Stimulated activated CD4-positive, alpha-beta T cell treated with anti-CD3 and anti-CD28 coated beads, Interleukin-2, amount 100 ng/mL, for 48 hours (primary cell): ENCODE measurements at places on chromosomes 3 and 15.
A peak's percentile ranks its signal among the peaks of the same experiment; 100 is the strongest.

DNA sequence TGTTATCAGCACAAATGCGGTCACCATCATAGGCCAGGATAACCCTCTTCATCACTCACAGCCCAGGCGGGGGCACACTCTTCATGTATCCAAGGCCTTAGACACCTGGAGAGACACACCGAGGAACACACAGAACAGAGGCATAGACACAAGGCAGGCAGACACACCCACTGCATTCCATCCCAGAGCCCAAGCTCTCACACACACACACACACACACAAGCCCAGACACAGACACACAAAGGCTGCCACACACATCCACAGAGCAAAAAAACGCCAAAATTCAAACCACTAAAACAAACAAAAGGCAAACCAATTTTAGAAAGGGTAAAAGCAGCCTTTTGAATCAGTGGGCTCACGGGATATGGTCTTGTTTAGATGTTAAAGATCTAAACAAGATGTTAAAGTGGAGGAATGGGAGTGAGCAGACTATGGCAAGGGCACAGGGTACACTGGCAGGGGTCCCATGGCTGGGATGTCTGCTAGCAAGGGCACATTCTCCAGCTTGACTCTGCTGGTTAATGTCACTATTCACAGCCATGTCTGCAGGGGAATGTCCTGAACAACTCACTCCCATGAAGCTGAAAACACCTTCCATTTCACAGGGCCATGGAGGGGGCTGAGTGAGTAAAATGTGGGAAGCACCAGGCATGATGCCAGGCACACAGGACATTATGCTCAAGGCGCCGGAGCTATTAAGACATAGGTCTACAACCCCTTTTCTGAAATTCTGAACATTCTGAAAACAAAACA, 14.9 kb upstream of the CRABP1 start:
- DNase-seq = no peak

GRCh38 chr3:183381179-183381578, 47.2 kb downstream of the MCF2L2 start:
- no peak for DNase-seq

DNA sequence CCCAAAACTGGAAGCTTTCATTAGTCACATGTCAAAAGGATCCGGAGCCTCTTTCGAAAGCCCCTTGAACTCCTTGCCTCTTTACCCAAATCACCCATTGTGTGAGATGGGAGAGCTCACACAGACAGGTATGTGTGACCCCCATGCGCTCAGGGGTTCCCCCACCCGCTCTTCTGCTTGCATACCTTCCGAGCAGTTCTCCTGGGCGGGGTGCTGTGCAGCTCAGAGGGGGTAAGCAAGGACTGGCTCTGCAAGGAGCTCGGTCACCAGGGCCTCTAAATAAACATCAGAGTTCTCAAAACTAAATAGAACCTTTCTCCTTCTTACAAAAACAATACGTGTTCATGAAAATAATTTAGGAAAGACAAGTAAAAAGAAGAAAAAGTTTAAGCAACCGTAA, 55.7 kb downstream of the PXYLP1 start:
- DNase-seq = no peak

DNA sequence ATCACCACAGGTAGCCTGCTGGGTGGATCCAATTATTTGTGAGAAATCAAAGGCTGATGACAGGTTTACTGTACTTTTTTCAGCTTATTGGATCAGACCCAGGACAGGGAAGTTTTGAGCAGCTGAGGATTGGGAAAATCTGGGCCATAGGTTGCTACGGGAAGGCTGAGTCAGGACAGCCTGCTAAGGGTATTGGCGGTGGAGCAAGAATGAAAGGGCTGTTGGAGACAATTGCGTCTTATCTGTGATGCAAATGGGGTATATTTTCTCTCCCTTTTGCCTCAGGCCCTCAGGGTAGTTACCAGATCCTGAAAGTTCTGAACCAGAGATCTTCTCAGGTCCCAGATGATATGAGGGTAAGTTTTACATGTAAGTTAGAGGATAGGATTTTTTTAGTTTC, 317.7 kb downstream of the EDEM1 start:
- no peak for DNase-seq

- DNase-seq = no peak
These were observed 19.7 kb downstream of the ITGA11 start for GRCh38 chr15:68412218-68412617.

DNA sequence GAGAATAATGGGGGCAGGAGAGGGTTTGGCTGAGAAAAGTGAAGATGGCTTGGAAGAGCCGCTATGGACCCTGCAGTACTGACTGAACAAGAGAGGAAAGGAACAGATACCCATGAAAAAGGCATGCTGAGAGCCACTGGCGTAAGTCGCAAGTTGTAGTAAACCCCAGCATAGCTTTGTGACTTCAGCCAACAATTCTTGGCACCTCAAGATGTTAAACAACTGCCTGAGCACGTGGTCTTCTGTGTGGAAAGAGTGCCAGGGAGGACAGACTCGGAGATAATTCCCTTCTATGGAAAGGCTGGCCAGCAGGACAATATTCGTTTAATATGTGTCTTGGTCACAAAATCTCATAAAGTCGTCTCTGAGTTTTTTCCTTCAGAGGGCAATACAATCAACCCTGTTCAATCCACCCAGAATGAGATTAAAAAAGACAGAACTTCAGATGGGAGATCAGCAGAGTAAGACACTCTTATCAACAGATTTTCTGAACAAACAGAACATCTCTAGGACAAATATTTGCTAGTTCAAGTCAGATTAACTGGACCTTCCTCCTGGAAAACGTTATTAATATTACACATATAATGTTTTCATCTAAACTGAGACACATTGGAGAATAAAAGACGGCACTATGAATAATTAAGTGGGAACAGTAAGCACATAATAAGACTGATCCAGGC, 49.2 kb downstream of the NEK10 start:
- DNase-seq = no peak

GRCh38 chr3:62556121-62556815, 182.9 kb upstream of the FEZF2 start:
- no peak for DNase-seq

DNA sequence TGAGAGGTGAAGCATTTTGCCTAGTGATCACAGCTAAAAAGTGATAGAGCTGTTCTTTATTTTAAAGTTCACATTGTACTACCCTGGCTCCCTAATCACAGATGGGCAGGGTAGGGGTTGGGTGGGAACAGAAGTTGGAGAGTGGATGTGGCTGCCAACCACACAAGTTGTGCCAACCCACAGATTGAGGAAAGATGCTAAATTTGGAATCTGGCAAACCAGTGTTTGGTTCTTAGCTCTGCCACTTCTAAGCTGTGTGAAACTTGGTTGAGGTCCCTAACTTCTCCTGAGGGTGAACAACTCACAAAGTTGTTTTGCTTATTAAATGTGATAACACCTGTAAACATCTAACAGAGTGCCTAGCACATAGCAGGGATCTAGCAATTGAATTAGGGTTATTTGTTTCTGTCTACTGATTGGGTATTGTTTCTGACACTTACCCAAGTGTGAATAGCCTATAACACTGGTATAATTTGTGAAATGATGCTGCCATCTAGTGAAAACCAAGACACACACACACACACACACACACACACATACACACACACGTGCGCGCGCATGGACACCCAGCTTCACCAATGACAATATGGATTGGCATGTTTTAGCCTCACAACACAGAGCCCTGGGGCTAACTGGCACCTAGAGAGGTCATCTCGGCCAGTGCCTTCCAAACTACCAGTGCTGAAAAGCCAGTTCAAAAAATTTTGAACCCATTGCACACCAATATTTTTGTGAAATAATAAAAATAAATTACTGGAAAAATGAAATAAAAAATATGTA, 25.3 kb downstream of the ADGRG7 start:
- peak; percentile 15 for DNase-seq

DNA sequence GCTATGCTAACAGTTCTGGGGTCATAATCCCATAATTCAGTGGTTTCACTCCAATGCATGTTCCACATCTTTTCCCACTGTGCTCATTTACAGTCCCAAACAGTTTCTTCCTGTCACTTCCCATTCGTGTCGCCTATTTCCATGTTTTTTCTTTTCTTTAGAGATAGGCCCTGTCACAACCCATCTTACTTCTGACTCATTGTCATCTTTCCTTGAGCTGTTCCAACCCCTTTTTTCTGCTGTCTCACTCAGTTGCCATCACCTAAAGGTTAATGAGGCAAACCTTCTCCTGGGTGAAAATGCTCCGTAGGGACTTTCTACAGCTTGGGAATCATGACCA, 814.5 kb downstream of the VGLL3 start:
- DNase-seq = no peak

- DNase-seq = peak; percentile 70
These were observed 28.3 kb downstream of the GOLGA6A start for GRCh38 chr15:74053941-74054529.

GRCh38 chr15:70875001-70875782, 17.0 kb downstream of the THAP10 start:
- no peak for DNase-seq

GRCh38 chr3:182500289-182500688, 293.0 kb upstream of the ATP11B start:
- no peak for DNase-seq

DNA sequence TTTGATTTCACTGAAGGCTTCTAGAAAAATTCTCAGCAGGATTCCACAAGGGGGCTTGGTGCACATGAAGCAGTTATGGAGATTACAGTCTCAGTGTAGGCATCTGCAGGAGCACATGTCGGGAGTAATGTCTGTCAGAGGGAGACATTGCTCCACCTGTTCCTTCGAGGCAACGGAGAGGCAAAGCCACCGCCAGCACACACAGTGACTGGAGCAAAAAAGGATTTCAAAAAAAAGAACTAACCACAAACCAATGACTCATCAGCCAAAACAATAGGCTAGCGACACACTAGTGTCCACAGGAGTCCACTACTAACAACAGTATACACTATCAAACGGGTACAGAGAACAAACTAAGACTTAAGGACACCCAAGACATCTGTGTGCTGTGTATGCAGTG, 68.9 kb downstream of the NPTN start:
- no peak for DNase-seq

DNA sequence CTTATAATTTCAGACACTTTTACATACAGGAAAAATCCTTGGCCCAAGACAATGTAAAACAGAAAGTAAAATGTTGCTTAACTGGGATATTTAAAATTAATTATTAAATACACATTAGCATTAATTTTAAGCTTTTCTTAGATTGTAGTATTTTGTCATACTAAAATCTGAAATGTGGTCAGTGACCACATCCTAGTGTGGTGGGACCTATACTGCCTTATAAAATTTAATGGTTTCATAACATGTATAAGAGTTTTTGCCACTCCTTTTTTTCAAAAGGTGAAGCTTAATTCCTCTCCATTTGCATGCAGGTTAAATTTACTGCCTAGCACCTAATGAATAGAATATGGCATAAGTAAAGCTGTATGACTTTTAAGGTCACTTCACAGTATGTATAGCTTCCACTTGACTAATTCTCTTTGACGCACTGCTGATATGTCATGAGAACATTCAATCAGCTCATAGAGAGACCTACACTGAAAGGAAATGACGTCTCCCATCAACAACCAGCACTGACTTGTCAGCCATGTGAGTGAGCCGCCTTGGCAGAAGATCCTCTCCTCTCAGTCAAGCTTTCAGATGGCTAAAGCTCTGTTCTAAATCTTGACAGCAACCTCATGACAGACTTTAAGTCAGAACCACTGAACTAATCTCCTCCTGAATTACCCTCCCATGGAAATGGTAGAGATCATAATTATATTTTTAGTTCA, 847.8 kb downstream of the SI start:
- DNase-seq = no peak

- DNase-seq = no peak
These were observed 104.8 kb upstream of the RAD18 start for GRCh38 chr3:9068051-9068450.

- no peak for DNase-seq
These were observed 334.5 kb upstream of the FRG2C start for GRCh38 chr3:75329476-75330097.

GRCh38 chr3:52190294-52191074, 7.5 kb upstream of the ALAS1 start:
- no peak for DNase-seq

DNA sequence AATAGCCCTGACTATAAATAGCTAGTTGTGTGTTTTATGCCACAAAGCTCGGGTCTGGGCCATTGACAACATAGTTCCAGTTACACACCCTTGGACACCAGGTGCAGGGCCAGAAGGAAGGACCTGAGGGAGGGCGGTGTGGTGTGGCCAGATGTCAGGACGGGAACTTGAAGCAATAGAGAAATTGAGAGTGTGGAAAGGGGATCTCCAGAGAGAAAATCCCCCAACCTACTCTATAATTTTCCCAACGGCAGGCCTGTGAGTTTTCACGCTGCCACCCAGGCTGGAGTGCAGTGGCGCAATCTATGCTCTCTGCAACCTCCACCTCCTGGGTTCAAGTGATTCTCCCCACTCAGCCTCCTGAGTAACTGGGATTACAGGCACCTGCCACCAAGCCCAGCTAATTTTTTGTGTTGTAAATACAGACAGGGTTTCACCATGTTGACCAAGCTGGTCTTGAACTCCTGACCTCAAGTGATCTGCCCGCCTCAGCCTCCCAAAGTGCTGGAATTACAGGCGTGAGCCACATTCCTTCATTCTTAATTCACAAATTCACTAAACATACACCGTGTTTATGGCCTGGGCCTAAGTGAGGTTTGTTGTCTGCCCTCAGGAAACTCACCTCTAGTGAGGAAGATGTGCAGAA, 70.8 kb upstream of the KLF13 start:
- DNase-seq = no peak

GRCh38 chr15:99704444-99704838, 28.8 kb downstream of the LYSMD4 start:
- DNase-seq = no peak

GRCh38 chr3:118272991-118273390, 761.7 kb downstream of the IGSF11 start:
- no peak for DNase-seq

GRCh38 chr3:123518892-123519485, 65.9 kb downstream of the HACD2 start:
- no peak for DNase-seq

GRCh38 chr3:162052636-162053035, 556.0 kb downstream of the OTOL1 start:
- DNase-seq = no peak

DNA sequence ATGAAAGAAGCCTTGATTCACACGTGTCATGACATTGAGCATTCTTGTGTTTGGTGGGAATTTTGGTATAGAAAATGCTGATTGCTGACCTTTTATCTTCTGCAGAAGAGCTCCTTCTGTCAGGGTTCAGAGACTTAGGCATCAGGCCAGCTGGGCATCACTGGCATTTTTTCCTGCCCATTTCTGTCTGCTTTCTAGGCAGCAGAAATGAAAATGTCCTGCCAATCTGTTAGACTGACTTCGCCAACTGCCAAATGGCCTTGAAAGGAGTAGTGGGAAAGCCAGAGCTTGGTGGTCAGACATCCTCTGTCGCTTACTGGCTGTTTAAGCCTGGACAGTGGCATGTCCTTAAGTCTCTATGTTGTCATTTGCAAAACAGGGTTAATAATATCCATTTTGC, 57.4 kb downstream of the EEFSEC start:
- no peak for DNase-seq

DNA sequence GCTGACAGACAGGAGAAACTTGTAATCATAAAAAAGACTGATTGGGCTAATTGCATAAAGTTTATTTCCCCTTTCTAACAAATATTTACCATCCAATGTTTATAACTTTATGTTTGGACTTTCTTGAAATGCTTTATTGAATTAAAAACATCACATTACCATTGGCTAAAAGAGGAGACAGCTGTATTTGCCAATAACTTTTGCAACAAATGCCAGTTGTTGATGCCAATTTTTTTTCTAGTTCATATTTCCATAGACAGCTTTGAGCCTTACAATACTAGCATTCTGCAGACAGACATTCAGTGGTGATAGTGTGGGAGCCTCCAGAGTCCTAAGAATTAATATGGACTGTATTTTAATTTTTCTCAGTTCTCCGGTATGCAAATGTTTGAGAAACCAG, 198.4 kb downstream of the ADAMTS17 start:
- DNase-seq = no peak

GRCh38 chr3:102457644-102458043, 22.8 kb downstream of the ZPLD1 start:
- no peak for DNase-seq
